ENCODE measurements at places on chromosomes 4 and X.

DNA sequence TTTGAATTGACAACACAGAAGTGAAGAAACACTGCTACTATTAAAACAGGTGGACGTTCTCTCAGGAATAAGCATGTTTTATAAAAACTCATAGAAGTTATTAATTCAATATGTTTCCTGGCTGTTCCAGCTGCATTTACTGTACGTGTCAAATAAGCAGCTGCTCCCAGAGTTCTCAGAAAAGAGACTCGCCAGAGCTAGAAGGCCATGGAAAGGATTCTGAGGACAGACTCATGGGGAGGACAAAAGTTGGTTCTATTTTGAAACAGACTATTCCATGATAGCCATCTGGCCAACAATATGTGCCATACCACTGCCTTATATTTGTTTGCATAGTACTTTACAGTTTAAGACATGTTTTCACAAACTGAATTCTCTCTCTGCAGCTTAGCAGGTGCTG is 136.5 kb downstream of the NR3C2 start:
- DNase-seq = no peak

GRCh38 chrX:56728321-56728720 is 722 bp upstream of the NBDY start:
- DNase-seq = no peak

GRCh38 chr4:168713253-168713652 is 216.4 kb downstream of the PALLD start:
- no peak for DNase-seq

DNA sequence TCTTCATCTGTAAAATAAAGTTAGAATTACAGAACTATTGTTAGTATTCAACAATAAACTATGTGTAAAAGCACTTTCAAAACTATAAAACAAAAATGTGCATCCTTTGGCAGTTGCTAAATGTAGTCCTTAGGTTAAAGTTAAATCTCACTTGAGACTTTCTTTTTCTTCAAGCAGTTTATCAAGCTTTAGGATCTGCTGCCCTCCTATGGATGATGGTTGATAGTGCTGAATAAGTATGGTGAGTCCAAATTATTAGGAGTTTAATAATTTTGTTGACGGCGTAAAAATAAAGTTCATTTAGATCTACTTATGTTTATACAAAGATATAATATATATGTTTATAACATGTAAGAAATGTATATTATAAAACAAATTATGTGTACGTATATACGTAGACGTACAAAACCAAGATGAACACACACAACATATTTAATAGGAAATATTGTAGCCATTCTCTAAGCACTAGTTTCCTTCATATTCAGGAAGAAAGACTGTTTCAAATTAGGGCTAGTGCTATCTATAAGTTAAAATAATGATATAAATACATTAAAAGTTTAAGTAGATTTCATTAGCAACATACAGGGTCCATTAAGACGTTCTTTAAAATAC is 22.3 kb downstream of the UGT2A2 start:
- no peak for DNase-seq
